ENCODE measurements at places on chromosomes 12 and 14. TPM values are rescaled to one million over a fixed set of nuclear protein-coding genes. Genes with fewer than 3 reads are reported as not detected.

DNA sequence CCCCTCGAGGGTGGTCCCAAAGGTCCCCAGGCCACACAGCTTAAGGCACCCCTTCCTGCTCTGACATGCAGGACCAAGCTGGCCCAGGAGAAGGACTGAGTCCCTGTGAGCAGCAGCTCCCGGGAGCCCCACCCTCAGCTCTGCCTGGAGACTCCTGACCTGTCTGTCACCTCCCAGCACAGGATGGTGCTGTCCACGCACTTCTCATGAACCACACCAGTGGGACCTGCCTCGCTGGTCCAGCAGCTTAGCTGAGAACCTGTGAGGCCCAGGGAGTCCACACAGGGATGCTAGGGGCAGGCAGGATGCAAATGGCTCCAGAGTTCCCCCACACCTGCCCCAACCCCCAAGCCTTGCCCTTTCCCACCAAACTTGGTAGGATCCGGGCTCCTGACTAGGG, 27.7 kb downstream of the CCDC85C start:
- H3K27ac ChIP-seq, result no peak overlapping the region
- H3K4me1 ChIP-seq, result peaks cover 7% of the 10 kb centered on the region
- no peaks in the 10 kb centered on the region for H3K36me3 ChIP-seq

- H3K4me3 ChIP-seq, result no peak overlapping the region
- no peaks in the 10 kb centered on the region for H3K27me3 ChIP-seq
- no peak for DNase-seq
Observed at GRCh38 chr14:58792416-58792815, 154.7 kb downstream of the DACT1 start.

ACSM4 gene
- not detected for total RNA-seq

DHRS1 gene
- 18.2 TPM for total RNA-seq

TAS2R30 gene
- 2.0 TPM for total RNA-seq

Data from H9 (cell line).